Lung (tissue), 17 donors: ENCODE measurements at places on chromosomes 1 and 21. TPM values are rescaled to one million over a fixed set of nuclear protein-coding genes. Genes with fewer than 3 reads are reported as not detected.
A peak's percentile ranks its signal among the peaks of the same experiment; 100 is the strongest.

DNA sequence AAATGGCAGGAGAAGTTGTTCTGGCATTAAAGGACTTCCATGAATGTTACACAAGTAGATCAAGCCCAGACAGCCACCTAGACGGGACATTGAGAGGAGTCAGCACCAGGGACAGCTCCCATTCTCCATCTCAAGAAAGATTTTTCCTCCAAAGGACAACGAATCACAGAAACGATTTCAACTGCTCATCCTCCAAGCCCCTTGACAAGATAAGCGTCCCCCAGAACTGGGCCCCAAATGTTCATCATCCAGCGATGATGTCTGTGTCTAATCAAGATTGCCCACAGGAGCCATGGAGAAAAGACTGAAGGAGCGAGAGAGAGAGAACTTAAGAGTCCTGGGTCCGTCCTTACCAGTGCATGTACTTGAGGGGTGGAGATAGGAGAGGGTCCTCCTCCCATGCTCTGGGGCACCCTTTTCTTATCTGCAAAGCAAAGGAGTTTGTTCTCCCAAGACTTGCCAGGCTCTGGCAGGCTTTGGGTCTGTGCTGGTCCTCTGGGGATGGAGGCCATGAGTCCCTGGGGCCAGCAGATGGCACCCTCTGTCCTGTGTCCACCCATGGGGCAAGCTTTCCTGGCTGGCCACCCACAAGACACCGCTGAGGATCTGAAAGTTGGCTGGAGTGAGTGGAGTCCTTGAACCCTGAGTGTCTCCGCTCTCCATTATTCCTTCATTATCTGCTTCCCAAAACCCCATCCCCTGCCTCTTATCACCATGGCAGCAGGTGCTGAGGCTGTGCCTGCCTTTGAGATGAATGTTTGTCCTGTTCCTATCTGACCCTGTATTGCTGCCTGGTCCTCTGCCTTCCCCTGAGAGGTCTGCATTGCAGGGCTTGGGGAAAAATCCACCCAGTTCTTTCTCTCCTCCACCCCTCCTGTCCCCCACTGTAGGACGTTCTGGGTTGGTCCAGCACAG is 164.6 kb downstream of the ACTL8 start:
- DNase-seq, result peak; percentile 31

The HTR6 gene
- total RNA-seq, result not detected

DNA sequence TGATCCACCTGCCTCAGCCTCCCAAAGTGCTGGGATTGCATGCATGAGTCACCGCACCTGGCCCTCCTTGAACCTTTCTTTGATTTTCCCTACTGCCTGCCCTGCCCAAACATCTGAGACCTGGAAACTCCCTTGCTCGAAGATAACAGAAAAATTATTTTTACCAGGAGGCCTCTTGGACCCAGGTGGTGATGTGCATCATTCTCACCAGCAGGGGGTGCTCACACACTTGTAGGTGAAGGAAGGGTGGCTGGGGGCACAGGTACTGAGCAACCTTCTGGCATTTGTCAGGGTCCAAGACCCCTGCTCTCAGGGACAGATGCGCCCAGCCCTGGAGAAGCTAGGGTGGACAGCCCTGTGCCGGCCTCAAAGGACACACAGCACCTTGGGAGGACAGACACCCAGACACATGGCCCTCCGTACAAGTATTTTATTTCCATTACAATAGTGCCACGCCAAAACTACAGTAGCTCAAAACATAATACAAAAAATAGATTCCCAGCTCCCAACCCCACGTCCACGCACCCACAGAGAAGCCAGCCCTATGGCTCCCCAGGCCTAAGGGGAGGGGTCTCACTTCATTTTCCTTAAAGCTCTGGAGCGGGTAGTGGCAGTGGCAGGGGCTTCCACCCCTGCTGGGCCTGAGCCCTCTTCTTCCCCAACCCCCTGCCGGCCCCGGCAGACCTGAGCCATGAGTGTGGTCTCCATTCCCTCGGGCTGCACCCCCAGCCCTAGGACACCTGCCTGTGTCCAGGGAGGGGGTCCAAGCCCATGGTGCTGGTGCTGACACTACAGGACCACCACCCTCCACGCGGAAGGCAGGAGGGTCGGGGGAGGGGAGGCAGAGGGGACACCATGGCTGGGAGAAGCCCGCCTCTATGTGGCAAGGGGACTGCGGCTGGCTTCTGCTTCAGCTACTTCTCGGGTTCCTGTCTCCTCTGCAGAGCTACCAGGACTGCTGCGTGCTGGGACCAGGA is 40.4 kb upstream of the EIF4G3 start:
- DNase-seq, result peak; percentile 35

DNA sequence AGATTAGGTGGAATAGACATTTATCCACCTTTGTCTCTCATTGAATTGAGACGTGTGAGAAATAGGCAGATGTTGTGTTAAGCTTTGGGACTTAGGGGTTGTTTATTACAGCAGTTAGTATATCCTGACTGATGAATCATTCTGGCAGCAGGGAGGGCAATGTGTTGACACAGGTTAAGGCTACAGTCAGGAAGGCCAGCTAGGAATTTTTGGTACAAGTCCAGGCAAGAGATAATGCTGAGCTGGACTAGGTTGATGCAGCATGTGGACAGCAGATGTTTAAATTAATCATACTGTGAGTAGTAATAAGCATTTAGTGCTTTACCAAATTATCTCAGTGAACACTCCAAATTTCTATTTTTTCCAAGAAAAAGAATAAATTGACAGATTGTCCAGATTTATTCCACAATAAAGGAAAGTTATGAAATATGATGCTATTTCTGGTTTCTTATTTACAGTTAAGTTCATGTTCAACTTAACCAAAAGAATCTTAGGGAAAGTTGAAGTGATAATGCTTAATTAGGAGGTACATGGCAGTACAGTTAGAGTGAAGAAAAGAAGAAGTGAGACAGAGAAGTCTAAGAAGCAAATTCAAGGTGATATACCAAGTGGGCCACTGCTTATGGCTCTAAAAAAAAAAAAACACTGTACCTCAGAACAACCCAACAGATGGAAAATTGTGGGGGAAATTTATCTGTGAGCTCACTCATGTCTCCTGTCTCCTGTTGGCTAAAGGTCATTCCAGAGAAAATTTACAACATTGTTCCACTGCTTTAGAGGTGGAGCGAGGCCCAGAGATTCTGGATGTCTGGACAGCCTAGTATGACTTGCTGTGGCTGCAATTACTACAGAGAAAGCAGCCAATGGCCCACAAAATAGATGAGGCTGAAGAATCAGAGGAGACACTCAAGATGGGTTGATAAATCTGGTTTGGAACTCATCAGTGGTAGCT is 102.7 kb upstream of the C21orf91 start:
- DNase-seq, result no peak

The FBXO2 gene
- 0.20 TPM for total RNA-seq

The NPR1 gene
- 98.9 TPM for total RNA-seq

DNA sequence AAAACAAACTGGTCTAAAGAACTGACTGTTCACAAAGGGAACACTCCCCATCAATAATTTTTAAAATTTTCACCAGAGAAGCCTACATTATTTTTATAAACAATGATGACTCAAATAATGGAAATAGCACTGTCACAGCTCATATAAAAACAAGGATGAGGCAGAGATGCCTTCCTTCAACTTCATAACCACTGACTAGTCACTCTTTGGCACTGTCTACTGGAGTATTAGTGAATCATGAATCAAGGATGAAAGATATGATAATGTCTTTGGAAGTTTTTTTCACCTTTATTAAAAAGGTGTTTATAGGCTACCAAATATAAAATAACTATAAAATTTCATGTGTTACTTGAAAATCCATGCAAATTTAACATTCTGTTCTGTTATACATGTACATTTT is 316.9 kb downstream of the VAV3 start:
- no peak for DNase-seq

The CAPN8 gene
- 48.5 TPM for total RNA-seq

The CFAP57 gene
- 12.3 TPM for total RNA-seq

DNA sequence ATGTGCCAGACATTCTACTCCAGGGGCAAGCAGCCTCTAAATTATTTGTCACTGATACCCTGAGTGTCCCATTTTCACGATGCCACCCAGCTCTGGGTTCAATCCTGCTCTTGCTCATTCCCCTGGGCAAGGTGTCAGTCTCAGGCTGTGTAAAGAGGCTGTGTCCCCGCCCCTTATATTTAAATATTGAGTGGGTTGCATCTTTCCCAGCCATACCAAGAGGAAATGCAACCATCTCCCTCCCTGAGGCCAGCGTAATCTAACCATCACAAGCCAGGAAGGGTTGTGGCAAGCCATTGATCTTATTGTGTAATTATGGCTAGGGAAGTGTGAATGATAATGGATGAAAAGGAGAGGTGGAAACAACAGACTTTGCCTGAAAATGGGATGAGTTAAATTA is 54.7 kb upstream of the CLDN14 start:
- DNase-seq, result no peak

DNA sequence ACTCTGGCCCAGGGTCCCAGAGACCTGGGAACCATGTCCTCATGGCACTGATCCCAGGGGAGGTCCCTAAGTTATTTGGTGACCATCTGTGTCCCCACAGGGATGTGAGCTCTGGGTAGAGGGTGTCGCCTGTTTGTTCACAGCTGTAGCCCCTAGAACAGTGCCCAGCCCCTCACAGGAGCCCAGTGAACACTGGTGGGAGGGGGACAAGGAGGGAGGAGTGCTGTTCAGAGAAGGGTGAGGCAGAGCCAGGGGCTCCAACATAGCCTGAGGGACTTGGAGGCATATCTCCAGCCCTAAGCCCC is 450.4 kb downstream of the MATN1 start:
- no peak for DNase-seq

The NUCKS1 gene
- 285 TPM for total RNA-seq
